Mesothelial cell of epicardium (in vitro differentiated cells): ENCODE measurements at places on chromosomes 4 and X.

- no peak for DNase-seq
Observed at GRCh38 chr4:52932591-52933470, 70.7 kb downstream of the RASL11B start.

DNA sequence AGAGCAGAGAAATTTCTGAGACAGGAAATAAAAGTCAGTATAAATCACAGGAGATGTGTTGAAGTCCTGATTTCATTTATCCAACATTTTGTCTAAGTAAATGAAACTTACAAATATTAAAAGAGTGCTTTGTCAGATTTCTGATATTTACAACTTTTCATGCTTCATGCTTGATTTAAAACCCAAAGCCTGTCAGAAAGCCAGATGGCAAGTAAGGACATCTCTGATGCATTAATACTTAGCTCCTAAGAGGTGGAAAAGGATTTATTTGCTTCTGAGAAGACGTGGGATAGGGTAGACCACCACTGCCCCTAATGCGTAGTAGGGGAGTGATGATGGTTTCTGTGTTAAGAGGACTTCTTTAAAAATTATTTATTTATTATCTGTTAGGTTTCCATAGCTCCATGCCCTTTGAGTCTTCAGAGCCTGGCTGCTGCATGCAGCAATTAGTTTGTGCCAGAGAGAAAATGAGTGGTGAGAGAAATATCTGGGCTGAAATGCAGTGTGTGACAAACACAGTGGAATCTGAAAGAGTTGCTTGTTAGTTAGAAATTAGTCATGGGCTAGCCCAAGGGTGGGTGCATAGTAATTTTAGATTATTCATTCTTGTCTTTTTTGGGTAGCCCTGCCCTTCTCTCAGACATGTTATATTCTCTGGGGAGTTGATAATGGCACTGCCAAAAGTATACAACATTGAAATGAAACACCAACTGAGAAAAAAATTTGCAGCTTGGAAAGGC is 333.8 kb downstream of the C4orf33 start:
- no peak for DNase-seq

DNA sequence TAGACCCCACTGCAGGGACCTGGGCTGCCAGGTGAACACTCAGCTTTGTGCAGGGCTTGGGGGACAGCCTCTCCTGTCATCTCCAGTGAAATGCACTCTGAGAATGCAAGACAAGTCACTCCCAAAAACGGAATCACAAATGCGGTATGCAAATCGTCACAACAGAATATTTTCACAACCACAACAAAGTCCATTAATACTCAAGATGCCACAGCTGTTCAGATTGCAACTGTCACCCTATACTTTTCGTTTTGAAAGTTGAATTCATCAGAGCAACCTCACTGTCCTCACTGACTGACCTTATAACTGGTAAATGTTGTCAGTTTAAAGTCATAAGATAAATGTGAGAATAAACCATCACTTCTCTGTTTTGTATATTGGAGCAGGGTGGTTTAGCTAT is 16.6 kb downstream of the JAKMIP1 start:
- no peak for DNase-seq

DNA sequence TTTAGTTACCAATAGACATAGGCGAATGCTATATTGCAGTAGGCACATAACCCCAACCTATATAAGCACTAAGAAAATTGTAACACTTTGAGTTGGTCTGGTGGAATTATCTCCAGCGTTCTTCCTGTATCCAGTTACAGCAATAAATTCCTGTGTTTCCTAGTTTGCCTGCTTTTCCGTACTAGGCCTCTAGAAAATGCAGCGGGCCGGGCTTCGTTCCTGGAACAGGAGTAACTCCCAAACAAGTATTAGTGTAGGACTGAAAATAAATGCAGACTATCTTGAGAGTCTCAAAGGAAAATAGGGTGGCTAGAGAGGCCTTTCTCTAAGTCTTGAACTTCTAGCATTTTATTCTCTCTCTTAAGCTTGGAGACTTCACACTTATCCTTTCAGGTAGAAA is 159.8 kb downstream of the OR13H1 start:
- no peak for DNase-seq

GRCh38 chr4:48300004-48300403 is 30.4 kb upstream of the TEC start:
- no peak for DNase-seq

DNA sequence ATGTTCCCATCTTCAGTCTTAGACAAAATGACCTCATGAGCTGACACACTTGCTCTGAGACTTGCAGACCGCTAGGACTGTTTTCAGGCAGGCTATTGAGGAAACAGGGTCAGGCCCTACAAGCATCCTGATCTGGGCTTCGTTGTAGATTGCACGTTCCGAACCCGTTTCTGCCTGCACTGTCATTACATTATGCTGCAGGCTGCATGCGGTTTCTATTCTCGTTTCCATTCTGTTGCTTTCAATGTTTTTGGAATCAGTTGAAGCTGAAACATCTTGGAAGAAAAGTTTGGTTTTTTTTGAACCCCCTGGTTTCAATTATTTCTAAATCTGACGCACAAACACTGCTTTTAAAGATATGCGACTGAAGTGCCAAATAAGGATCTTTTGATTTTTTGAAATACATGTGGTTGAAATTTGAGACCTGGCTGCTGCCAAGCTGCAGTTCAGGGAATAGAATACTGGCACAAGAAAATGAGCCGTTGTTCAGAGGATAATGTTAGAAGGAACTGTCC is 716.1 kb upstream of the INTU start:
- no peak for DNase-seq

GRCh38 chr4:94127707-94128328 is 79.8 kb upstream of the SMARCAD1 start:
- no peak for DNase-seq

DNA sequence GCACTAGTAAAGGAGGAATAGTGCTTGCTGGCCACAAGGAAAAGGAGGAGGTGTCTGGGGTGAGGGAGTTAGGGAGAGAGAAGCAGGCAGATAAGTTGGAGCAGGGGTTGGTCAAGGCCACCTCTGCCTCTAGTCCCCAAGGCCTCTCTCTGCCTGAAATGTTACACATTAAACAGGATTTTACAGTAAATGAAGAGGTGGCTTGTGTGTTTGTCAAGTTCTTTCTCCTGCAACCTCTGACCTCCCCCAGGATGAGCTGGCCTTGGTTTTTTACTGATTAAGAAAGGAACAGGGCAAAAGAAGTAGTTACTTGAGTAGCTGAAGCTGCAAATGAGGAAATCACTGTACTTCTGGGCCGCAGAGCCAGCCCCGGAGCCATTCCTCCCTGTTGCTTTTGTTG is 2.0 kb downstream of the GJB1 start:
- no peak for DNase-seq

GRCh38 chr4:7336732-7337131 is 98.0 kb downstream of the PSAPL1 start:
- DNase-seq, result no peak

DNA sequence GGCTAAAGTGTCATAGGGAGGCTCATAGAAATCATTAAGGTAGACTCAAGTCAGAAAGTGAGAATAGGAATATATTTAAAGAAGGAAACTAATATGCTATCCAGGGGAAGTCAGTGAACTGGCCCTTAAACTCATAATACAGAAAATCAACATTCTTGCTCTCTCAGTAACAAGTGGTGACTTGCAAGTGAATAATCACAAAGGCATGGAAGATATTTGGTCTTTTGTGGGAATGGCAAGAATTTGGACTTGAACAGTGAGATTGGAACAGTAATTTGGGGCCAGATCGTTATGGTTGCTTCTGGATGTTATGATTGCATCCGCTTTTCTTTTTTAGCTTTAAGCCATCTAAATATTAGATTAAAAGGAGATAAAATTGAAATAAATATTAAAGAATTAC is 103.8 kb downstream of the TBC1D19 start:
- no peak for DNase-seq

- no peak for DNase-seq
Observed at GRCh38 chr4:39942507-39942906, 35.2 kb downstream of the PDS5A start.

GRCh38 chrX:138191998-138192397 is 519.5 kb downstream of the FGF13 start:
- DNase-seq, result no peak

DNA sequence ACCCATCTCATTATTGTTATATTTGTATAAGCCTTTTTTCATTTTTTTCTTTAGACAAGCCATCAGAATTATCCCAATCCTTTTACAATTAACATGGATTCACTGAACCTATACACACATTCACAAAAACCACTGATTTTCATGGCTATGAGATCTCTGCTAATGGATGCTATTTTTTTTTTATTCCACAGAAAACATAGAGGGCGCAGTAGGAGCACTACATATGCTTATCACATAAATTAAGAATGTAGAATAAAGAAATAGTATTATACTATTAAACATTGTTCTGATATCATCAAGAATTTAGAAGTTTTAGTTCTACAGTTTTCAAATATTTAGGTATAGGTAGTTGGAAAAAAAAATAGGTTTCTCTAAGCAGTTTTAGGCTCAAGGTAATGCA is 1477.4 kb downstream of the ARAP2 start:
- no peak for DNase-seq

GRCh38 chr4:26175006-26175786 is 145.6 kb upstream of the RBPJ start:
- DNase-seq, result no peak
